Testis (tissue), 5 donors: ENCODE measurements at places on chromosomes 1 and 21. TPM values are rescaled to one million over a fixed set of nuclear protein-coding genes. Genes with fewer than 3 reads are reported as not detected.

The ATAD3C gene
- polyA plus RNA-seq = 1.5 TPM

DNA sequence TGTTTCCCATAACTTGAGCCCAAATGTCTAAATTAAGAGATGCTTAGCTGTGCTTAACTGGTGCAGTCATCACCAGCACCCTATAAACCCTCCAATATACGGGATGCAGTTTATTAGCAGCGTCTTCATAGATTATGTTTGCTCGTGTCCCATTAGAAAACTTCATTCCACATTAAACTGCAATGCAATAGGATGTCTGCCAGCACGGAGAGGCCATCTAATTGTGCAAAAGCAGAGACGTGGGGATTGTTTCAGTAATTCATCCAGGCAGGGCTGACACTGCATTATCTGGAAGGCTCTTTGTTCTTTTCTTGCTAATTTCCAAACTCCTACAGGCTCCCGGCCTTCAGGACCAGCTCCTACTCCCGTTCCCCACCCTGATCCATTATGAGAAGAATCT lies 89.5 kb downstream of the CSMD2 start:
- no peak for DNase-seq

- DNase-seq = peak; percentile 65
Measured at GRCh38 chr1:55584526-55585401, 369.6 kb upstream of the USP24 start.

The TMEM61 gene
- polyA plus RNA-seq = 1.4 TPM

The KIF2C gene
- 167 TPM for polyA plus RNA-seq

The SLFNL1 gene
- 85.4 TPM for polyA plus RNA-seq

- DNase-seq = no peak
Measured at GRCh38 chr1:156898161-156898566, 4.6 kb downstream of the PEAR1 start.

GRCh38 chr21:18058731-18059398 lies 185.8 kb upstream of the CHODL start:
- no peak for DNase-seq

The SAMSN1 gene
- 2.2 TPM for polyA plus RNA-seq

DNA sequence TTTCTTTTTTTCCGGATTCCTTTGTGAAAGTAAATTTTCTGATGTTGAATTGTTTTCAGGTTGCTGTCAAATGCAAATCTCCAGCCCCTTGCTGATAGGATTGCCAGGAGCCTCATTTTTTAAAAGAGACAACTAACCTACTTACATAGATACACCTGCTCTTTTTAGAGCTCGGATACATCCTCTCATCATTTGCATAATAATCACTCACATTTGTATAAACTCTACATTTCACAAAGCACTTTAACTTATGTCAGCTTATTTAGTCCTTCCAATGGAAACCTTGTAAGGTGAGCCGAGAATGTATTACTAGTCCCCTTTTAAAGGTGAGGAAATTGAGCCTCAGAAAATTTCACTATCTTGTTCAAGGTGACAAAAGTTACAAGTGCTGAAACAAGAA lies 84.8 kb downstream of the KCTD3 start:
- DNase-seq = no peak

DNA sequence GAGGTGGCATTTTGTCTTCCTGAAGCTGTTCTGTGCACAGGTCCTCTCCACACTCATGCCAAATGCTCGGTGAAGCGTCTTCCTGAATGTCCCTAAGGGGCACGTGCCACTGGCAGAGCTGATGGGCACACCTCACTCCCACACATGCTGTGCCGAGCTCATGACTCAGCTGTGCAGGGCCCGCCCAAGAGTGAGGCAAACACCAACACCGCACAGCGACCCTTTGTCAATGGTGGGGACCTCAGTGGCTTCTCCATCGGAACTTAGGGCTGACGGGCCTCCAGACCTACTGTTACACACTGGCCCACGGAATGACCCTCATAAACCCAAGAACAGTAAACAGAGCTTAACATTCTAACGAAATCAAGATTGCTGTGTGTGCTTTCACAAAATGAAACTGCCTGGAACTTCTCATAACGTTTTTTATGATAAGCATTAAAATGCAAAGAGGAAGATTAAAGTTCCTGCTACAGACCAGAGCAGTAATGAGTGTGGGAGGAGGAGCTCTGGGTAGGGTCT lies 89.3 kb downstream of the SIM2 start:
- DNase-seq = peak; percentile 56

DNA sequence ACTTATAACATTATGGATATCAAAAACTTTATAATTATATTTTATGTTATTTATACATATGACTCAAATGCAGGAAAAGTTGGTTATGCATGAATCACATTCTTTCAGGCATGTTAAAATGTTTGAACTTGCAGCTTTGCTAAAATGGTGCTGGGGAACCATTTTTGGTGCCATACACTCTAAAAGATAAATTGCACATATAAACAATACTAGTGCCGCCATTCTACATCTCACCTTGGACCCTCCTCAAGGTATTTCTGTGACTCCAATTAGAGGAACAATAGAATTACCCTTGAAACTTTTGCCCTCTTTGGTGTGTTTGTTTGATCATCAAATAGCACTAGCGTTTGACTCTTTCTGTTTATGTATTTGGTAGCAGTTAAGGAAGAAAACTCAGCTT lies 997 bp downstream of the PRKACB start:
- no peak for DNase-seq

The U2AF1 gene
- 106 TPM for polyA plus RNA-seq

GRCh38 chr21:43611598-43612369 lies 47.5 kb downstream of the HSF2BP start:
- peak; percentile 80 for DNase-seq

DNA sequence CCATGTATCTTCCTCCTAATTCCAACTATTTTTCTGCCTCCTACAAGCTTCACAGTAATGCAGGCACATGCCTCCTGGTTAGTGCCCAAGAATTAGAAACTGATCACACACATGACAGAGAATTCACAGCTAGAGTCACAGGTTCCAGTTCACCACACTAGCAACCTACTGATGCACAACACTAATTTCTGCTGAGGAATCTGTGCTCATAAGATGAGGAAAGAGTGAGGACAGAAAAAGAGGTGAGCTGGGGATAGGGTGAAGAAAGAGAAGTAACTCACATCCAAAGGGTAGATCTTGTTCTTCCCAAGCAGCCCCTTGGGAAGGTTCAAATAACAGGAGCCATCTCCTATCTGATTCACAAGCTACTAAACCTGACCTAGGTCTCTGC lies 61.3 kb downstream of the PUM1 start:
- no peak for DNase-seq

The SWT1 gene
- 38.3 TPM for polyA plus RNA-seq

The B4GALT2 gene
- 47.7 TPM for polyA plus RNA-seq

The ERG gene
- 3.7 TPM for polyA plus RNA-seq

GRCh38 chr1:22919341-22920025 lies 53.2 kb downstream of the LACTBL1 start:
- no peak for DNase-seq

DNA sequence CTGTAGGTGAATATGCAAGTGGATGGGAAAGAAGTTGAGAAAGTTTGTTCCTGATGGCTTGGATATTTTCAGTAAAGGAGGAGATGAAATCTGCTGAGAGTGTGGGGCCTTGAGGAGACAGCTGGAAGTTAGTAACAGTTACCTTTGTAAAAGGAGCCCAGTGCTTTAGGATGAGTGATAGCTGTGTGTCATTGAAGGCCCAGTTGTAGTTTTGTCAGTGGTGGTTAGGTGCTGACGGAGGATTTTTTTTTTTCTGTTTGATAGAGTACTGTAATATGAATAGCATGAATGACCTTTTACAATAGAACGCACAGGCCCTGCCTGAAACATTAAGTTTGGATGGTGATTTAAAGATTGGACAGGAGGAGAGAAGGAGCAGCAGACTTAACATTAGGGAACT lies 33.3 kb downstream of the LRRC8D start:
- no peak for DNase-seq

DNA sequence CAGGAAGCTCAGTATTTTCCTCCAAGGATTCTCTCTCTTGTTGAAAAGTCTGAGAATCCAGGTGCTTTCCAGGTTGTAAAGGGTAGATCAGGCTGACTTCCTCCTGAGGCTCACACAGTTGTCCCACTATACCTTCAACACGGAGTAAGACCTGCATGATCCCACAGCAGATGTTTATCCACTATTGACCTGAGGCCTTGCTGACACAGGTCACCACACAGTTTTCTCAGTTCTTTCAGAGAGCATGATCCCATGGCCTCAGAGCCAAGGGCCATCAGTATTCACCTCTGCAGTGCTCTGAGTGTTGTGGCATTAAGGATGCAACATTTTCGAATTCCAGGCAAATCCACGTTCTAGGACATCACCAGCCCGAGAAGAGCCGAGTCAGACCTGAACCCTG lies 60.5 kb upstream of the ABCD3 start:
- no peak for DNase-seq

The CFAP141 gene
- 38.3 TPM for polyA plus RNA-seq

DNA sequence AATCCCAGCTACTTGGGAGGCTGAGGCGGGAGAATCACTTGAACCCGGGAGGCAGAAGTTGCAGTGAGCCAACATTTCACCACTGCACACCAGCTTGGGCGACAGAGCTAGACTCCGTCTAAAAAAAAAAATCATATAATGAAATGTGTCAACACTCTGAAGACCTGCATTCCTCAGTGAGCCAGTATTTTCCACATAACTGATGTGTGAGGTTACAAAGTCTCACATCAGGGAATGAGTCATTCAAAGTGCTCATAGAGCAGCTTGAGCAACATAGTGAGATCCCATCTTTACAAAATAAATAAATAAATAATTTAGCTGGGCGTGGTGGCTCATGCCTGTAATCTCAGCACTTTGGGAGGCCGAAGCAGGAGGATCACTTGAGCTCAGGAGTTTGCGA lies 65.5 kb downstream of the CASZ1 start:
- no peak for DNase-seq

The SDE2 gene
- polyA plus RNA-seq = 17.9 TPM

DNA sequence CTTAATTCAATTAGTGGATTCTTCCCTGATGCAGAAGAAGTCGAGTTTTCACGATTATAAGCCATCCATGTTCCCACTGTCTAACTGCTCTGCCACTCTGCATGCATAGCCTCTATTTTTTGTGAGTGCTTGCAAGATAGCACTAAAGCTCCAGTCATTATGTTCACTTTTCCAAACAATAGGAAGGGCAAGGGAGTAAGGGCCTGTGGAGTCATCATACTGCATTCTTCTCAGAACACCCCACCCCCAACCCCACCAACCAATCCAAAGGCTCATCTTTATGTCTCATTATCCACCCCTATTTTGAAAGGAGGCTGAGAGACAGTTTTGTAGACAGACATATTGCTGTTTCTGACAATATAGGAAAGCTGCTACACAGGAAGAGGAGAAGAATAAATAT lies 471.7 kb upstream of the ADGRL2 start:
- no peak for DNase-seq

The TGFB2 gene
- 4.5 TPM for polyA plus RNA-seq

DNA sequence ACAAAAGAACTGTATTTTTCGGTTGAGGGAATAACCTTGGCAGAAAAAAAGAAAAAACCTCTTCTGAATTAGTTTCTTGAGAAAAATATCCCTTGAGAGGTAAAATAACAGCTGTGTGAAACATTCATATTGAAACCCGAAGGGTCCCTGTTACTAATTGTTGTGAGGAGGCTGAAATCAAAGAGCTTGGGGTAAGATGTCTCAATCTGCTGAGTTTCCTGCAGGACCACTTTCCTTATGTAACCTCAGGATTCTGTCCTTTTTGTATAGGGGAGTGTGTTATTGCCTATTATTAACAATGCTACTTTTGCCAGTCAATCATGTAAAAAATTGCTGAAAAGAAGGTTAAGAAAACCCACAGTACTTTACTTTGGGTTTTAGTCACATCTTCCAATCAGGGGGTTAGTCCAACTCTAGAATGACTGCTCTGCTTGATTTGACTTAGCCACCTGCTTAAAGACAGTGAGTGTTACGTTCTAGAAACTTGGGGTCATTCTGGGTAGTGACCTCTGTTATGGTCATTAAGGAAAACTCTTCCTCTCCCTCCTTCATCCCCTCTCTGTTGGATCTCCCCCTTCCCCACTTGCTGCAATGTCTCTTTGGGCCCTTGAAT lies 138.8 kb downstream of the GIPC2 start:
- DNase-seq = no peak

The TAS1R1 gene
- 5.1 TPM for polyA plus RNA-seq

GRCh38 chr21:44093761-44094160 lies 13.4 kb upstream of the PWP2 start:
- DNase-seq = peak; percentile 10

The KDF1 gene
- 4.0 TPM for polyA plus RNA-seq

DNA sequence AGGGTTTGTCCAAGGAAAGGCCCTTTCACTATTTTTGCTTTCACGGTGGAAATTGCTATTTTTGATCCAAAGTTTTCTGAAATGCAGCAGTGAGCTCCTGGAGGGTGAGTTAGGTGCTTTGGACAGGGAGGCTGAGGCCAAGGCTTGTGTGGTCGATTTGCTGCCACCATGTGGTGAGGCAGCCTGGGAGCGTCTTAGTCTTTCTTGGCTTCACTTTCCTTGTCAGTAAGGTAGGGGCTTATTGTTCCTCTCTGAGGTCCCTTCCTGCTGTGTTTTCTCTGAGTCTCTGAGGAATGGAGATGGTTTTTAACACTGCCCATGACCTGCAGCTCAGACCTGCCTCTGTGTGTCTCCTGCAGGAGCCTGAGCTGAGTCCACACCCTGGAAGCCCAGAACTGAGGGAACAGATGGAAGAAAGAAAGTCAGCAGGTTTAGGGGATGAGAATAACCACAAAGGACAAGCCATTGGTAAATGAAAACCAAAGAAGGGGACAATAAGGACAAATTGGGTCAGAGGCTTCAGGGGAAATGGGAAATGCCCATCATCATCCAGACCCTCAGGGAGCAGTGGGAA lies 20.1 kb upstream of the S100A10 start:
- DNase-seq = peak; percentile 58

GRCh38 chr1:54407404-54408146 lies 1.4 kb upstream of the SSBP3 start:
- DNase-seq = peak; percentile 93

DNA sequence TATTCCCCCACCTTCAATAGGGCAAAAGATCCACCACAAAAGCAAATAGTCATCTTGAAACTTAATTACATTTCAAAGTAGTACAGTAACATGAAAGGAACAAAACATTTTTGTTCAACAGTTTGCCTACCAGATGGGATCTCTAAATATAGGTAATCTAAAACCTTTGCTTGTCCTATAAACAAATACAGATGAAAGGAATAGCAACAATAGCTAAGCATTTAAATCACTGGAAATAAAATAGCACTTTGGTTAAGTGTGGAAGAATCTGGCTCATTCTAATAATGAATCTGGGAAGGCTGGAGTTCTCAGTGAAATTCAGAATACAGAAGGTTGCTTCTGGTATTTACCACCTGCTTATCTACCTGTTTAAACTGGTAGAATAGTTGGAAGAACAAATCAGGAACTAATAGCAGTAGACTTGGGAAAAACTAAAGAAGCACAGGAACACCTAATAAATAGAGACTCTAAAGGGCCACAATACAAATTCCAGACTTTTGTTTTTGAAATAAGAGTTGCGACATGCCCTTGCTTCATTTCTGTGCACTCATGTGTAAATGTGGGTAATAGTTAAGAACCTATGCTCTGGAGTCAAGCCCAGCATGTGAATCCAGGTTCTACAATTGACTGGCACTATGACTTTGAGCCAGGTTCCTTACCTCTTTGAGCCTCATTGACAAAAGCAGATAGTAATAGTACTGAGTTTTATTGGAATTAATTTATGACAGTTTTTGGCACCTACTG lies 2.3 kb upstream of the LYPLAL1 start:
- DNase-seq = no peak

The TIAM1 gene
- polyA plus RNA-seq = 21.3 TPM

The VCAM1 gene
- 11.7 TPM for polyA plus RNA-seq

The PFKL gene
- 132 TPM for polyA plus RNA-seq
